Cortex of kidney (tissue), 1 donor: ENCODE measurements at places on chromosomes 16 and 17.

DNA sequence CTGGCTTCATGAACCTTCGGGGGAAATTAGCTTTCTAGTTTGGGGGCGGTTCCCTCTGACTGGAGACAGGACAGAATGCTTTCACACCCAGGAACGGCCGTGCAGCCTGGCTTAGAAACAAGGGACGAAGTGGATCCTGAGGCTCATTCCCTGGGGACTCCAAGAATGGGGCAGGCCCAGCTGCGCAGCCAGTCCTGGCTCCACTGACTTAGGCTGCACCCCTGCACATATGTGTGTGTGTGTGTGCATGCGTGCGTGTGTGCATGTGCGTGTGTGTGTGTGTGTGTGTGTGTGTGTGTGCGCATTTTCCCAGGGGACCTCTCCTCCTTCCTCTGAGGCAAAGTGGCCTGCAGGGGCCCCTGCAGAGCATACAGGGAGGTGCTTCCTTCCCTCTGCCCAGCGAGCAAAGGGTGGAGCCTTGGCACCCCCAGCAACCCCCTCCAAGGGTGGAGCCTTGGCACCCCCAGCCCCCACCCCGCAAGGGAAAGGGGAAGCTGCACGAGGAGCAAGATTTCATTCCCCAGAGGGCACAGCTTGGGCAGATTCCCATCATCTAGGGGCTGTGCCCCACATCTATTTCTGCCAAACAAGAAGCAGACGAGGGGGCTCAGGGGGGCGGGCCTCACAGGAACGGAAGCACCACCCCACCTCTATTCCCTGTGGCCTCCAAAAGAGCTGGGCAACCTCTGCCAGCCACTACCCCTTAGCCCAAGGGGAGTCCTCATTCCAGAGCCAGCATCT, 97.6 kb upstream of the CBX4 start:
- no peak for DNase-seq

DNA sequence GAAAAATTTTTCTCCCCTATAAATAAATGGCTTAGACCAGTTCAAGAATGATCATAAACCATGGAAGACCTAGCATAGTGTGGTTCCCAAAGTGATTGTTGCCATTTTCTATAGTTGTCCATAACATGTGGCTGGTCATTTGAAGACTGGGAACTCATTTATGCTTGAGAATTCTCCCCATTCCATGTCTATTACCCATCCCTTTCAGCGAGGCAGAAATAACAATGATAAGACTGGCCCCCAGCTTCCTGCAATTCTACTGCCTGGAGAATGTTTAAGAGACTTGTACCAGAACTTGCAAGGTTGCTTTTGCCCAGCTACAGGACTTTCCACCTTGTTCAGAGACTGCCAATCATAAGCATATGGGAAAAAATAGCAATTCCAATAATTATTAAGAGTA, 146.5 kb upstream of the CDH11 start:
- no peak for DNase-seq

- no peak for DNase-seq
These were observed 49.9 kb upstream of the COX10 start for GRCh38 chr17:14019186-14019956.

- DNase-seq = no peak
These were observed 29.7 kb downstream of the NME3 start for GRCh38 chr16:1741553-1742165.

DNA sequence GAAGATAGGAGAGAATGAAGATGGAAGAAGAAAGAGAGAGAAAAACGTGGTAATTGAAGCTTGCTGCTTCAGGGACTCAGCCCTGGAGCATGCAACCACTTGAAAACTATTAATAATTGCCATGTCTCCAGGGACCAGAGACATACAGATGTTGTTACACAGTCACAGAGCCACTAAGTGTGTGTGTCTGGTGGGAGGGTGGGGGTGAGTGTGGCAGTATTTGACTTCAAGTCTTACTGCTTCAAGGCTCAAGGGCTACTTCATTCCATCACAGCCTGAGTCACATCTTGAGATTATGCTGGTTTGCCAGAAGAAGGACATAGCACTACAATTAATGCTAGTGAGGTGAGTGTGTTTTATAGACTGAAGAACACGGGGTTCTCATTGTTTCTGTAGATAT, 202.2 kb downstream of the CDH8 start:
- no peak for DNase-seq

- peak; percentile 27 for DNase-seq
These were observed at the start of gene NRN1L for GRCh38 chr16:67884684-67885083. NRN1L (plus strand) TSS chr16:67884885; CDS start chr16:67884904, 19 bp downstream.

- DNase-seq = no peak
These were observed 81.8 kb upstream of the TBC1D3K start for GRCh38 chr17:37842401-37842800.

- peak; percentile 79 for DNase-seq
These were observed 447 bp upstream of the SEC14L1 start for GRCh38 chr17:77140166-77140877.

GRCh38 chr16:83348991-83349390, 458.8 kb upstream of the HSBP1 start:
- no peak for DNase-seq

- DNase-seq = no peak
These were observed 70.6 kb downstream of the CYB5B start for GRCh38 chr16:69494991-69495392.

- no peak for DNase-seq
These were observed 18.1 kb downstream of the C17orf100 start for GRCh38 chr17:6669479-6670212.

DNA sequence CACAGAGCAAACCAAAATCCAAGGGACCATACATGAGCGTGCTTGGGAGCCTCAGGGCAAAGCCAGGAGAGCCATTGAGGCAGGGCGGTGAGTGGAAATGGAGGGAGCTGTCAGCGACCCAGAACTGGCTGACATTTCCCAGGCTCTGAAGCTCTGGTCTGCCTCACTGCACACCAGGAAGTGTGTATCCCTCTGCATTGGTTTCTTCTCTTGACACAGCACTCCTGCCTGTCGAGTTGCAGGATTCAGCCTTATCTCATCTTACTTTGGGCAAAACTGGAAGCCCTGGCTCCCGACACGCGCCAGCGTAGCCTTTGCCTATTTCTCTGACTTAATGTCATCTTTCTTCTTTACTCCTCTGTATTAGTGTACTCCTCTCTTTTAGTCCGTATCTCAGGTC, 144.7 kb upstream of the HS3ST3A1 start:
- DNase-seq = no peak

DNA sequence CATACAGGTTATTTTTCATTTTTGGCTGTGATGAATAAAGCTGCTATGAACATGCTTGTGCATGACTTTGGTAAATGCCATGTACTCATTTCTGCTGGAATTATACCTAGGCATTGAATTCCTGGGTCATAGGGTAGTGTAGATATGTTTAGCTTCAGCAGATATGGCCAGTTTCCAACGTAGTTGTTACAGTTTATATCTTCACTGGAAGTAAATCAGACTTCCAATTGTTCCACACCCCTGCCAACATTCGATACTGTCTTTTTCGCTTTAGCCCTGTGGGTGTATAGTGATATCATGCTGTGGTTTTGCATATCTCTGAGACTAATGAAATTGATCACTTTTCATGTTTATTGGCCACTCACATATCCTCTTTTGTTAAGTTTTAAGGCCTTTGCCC, 50.4 kb downstream of the ARHGAP27 start:
- DNase-seq = no peak

DNA sequence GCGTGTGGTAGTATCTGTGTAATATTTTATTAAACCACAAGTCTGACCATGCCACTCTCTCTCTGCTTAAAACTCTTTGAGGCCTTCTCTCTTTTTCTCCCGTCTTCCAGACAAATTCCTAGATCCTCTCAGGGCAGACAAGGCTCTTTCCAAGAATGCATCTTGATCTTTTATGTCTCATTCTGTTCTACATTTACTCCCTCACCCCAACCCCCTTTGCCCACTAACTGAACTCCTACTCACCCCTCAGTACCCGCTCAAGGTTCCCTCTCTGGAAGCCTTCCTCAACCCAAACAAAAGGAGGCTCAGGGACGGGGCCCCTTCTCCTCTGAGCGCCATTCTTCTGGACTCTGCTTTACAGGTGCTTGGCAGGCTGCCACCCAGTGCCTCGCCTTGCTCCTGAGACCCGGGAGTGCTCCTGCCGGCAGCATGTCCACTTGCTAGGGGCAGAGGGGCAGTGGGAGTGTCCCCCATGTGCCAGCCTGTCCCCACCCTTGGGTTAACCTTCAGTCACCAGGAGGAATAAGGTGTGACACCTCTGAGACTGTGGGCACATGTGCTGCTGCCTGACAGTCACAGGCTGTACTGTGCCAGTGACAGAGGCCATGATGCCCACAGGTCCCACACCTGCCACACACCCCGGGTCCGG, 9.2 kb downstream of the SLC13A2 start:
- no peak for DNase-seq

DNA sequence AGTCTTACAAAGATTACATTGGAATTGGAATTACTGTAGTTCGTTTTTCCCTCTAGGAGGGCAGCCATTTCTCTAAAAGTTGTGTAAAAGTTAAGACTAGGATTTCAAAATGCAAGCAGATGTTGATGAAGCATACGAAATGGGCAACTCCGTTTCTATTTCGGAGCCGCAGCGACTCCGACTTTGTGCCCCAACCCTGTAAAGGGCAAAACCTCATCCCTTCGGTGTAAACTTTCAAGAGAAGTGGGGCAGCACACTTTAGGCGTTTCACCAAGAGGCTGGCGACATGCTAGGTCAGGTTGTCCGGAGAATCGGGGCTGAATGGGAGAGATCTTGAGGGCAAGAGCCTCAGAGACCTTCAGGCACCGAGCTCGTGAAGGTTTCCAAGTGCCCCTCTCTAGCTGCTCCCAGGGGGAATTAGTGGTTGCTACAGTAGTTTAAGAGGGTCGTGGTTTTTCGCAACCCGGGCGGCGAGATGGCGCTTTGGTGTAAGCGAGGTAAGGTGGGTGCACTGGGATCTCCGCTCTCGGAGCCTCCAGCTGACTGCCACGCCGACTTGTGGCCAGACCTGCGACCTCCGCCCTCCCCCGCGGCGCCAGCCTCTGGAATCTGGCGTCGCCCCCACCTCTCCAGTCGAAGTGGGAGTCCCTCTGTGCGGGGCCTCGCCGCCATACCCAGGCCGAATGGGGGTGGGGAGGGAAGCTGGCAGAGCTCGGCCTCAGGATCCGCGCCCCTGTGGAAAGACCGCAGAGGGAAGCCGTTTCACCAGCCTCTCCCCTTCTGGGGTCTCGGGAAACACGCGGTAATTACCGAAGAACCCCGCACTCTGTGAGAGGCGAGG, 1.0 kb upstream of the HEXIM2 start:
- no peak for DNase-seq

DNA sequence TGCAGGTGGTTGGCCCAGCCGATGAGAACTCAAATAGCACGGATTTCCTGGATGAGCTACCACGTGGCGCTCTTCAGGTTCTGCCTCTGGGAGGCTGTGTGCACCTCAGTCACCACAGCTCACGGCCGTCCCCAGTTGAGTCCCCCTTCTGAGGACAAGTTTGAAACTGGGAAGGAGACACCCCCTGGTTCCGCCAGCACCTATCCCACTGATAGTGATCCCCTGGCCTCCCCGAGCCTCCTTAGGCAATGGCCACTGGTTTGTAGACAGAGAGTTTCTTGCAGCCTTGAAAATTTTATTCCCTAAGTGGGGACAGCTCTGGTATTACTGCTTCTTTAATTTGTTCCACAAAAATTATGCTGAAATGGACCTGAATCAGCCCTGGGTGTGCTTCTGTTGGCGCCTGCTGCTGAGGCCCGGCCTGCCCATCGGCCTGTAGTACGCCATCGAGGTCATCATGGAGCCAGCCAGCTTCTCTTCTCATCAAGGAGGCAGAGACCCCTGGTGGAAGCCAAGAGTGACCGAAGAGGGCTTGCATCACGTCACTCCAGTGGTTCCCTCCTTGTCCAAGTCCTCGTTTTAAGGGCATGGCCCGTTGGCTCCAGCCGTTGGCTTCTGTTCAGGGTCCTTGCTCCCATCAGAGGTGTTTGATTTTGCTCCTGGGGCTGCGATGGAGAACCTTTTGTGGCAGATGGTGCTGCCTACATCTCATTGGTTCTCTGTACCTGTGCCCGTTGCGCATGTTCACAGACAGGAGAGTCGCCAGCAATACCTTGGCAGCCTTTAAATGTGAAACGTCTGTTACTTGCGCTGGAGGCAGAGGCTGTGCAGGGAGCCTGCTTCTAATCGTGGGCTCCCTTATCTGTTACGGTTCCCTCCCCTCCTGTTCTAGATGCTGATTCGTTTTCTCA, 9.3 kb downstream of the SMCR8 start:
- DNase-seq = no peak

- no peak for DNase-seq
These were observed 10.8 kb downstream of the LYRM1 start for GRCh38 chr16:20911361-20911760.

- DNase-seq = no peak
These were observed 34.6 kb upstream of the TAC4 start for GRCh38 chr17:49882434-49882833.

DNA sequence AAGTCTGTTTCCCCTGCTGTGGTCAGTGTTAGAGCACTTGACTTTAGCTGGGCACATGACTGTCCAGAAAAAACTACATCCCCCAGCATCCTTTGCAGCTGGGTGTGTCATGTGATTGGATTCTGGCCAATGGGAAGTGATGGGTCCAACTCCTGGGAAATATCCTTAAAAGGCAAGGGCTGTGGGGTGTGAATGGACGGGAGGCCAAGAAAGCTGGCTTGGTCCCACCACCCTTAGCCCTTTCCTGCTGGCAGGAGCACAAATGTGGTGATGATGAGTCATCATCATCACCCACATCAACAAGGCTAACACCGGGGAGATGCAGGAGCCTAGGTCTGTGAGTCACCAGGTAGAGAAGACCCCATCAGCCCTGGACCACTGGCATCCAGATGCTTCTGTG, 341.7 kb downstream of the C16orf95 start:
- no peak for DNase-seq

DNA sequence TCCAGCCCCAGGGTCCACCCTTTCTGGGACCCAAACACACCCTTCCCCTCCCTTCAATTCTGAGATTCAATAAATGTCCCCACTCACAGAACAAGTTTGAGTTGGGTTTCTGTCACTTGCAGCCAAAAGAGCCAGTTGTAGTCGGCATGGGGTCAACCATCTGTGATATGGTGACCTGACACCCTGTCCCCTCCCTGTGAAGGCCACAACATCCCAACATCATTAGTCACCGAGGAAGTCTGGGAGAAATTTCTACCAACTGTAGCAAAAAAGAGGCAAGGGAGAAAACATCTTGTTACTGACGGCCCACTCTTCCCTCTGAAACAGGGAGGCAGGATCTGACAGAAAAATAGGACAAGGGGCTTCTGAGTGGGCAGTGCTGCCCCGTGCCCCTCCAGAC, 638 bp upstream of the LYZL6 start:
- DNase-seq = no peak

GRCh38 chr16:23317266-23317661, 15.2 kb downstream of the SCNN1B start:
- no peak for DNase-seq
